Activated CD4-positive, alpha-beta T cell treated with anti-CD3 and anti-CD28 coated beads, Interleukin-2, amount 50 U/mL, for 24 hours (primary cell): ENCODE measurements at places on chromosomes 5 and 9.
A peak's percentile ranks its signal among the peaks of the same experiment; 100 is the strongest.

- no peak for DNase-seq
These were observed 2.0 kb downstream of the SLC35A4 start for GRCh38 chr5:140566665-140567064.

DNA sequence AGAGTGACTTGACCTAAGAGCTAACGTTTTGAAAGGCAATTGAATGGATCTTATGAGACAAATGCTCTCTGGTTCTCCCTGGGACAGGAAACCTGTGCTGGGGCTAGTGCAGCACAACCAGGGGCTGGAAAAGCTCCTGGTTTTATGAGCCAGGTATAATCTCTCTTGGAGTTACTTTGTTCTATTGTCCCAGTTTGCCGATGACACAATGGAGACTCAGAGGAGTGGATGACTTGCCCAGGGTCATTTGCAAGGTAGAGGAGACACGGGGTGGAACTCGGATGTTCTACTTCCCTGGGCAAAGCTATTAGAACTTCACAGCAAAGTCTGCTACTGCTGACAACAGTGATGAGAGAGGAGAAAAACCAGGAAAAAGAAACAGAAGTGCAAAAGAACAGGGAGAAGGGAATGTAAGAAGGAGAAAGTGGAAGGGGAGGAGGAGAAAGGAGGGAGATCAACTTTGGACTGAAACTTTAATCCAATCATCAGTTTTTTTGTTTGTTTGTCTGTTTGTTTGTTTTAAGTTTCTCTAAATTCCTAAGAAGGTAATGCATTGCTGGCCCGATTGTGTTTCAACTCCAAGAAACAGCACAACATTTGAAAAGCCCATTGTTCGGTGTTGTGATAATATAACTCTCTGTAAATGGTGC lies 7.4 kb upstream of the GSN start:
- DNase-seq = no peak

GRCh38 chr5:32115985-32116384 lies 58.1 kb downstream of the GOLPH3 start:
- no peak for DNase-seq

- DNase-seq = no peak
These were observed 151.0 kb downstream of the CACNA1B start for GRCh38 chr9:138028596-138028995.

- no peak for DNase-seq
These were observed 368 bp upstream of the CCDC180 start for GRCh38 chr9:97307091-97307490.

GRCh38 chr9:130239363-130239695 lies 26.2 kb upstream of the HMCN2 start:
- no peak for DNase-seq

- DNase-seq = no peak
These were observed 70.8 kb upstream of the COL5A1 start for GRCh38 chr9:134570711-134571325.

GRCh38 chr5:143207563-143208364 lies 195.7 kb downstream of the NR3C1 start:
- no peak for DNase-seq

- peak; percentile 51 for DNase-seq
These were observed 2.4 kb downstream of the ANXA6 start for GRCh38 chr5:151154931-151155774.

- no peak for DNase-seq
These were observed 218.1 kb downstream of the CETN3 start for GRCh38 chr5:90191352-90192045.

DNA sequence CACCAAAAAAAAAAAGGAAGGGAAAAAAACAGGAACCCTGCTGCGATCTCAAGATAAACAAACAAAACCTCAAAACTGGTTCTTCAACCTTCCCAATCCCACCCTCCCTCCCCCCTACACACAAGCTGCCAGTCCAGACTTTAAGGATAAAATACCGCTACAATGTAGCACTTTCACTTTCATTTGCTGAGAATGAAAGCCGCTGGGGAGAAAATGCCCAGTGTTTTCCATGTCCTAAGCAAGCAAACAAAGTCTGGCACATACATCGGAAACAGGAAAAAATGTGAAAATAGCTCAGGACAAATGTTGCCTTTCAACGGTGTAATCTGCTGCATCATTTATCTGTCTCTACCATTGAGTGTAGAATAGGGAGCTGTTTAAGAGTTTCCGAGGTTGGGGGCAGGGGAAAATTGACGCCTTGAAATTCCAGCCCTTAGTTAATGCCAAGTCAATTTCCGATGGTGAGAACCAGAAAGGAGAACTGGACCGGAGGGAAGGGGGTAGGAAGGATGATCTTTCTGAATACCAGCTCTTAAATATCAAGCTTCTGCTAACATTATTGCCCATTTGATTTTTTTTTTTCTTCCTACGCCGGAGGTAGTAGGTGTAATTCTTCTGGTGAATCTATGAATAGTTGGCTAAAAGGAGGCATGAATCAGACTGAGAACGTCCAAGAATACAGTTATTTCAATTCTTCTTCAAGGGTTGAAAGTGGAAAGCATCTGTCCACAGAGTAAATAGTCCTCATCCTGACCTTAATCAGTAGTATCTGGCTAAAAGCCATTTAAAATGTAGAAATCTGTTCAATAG lies 1.2 kb upstream of the ADAMTS6 start:
- DNase-seq = no peak

DNA sequence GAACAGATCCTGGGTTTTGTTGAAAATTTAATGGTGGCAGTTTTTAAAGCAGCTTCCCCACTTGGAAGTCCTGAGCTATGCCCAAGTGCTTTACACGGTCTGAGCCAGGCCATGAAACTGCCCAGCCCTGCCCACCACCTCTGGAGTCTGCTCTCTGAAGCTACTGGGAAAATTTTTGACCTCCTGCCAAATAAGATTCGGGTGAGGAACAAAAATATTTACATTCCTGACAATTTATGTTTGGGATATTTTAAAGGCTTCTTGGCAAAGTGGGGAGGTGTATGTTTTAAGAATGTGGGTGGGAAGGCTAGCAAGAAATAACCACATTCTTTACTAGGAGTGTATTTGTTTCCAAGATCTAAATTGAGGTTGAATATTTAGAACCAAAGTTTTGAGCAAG lies 50.0 kb downstream of the HACD4 start:
- DNase-seq = no peak

GRCh38 chr9:87682085-87682484 lies 43.8 kb upstream of the CTSL start:
- no peak for DNase-seq

DNA sequence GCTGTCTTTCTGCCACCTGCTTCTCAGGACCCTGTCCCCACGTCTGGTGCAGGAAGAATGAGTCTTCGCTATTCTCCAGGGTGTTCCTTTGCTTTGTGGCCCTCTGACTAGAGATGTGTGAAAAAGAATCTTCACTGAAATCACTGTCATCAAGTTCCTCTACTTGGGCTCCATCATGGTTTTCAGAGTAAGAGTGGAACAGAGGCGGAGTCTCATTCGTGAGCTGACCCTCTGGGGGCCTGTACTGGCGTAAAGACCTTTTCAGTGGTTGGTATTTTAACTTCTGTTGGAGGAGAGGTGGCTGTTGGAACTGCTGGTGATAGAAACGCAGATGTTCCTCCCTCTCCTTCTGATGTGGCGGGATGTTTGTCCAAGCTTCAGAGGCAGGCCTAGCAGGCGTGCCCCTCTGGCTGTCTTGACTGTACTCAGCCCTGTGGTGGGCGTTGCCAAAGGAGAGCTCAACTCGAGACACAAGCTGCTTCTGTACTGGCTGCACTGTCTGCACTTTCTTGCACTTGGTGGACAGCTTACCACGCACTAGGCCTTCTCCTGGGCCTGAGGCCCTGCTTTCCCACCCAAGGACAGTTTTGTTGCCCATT lies 72.0 kb downstream of the KIF24 start:
- no peak for DNase-seq

- no peak for DNase-seq
These were observed 450.4 kb upstream of the CHD1 start for GRCh38 chr5:99379187-99379586.

GRCh38 chr9:20689833-20690232 lies 5.8 kb downstream of the FOCAD start:
- no peak for DNase-seq

DNA sequence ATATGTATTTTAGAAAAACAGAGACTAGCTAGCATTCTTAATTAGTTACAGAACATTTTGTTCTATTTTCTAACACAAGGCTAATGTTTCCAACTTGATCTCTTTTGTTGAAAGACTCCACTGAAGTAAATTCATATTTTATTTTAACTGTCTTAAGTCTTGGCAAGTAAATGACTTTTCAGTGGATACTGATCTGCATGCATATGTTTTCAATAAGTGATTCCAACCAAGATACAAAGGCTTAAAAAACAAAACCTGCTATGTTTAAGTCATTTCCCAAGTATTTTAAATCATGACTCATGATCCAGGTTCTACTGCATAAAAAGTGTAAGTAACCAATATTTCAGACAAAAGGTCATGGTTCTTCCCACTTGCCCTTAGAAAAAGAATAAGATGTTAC lies 5.7 kb downstream of the CDO1 start:
- no peak for DNase-seq

DNA sequence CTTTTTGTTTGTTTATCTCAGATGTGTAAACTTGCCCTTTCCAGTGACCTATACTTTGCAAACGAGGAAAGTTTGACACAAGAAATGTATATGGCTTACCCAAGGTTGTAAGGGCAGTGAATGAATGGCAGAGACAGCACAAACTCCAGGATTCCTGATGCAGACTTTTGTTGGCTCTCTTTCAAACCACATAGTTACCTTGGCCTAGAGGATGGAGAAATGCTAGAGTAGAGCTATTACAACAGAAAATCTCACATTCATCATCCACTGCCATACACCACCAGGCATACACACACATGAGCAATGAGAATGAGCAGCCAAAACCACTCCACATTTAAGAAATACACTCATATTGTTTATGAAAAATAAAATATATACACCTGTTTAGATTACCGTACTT lies 387.0 kb downstream of the TLR4 start:
- DNase-seq = no peak

- no peak for DNase-seq
These were observed 41.7 kb downstream of the PIK3R1 start for GRCh38 chr5:68257210-68257609.

GRCh38 chr5:143212261-143212660 lies 191.2 kb downstream of the NR3C1 start:
- no peak for DNase-seq

DNA sequence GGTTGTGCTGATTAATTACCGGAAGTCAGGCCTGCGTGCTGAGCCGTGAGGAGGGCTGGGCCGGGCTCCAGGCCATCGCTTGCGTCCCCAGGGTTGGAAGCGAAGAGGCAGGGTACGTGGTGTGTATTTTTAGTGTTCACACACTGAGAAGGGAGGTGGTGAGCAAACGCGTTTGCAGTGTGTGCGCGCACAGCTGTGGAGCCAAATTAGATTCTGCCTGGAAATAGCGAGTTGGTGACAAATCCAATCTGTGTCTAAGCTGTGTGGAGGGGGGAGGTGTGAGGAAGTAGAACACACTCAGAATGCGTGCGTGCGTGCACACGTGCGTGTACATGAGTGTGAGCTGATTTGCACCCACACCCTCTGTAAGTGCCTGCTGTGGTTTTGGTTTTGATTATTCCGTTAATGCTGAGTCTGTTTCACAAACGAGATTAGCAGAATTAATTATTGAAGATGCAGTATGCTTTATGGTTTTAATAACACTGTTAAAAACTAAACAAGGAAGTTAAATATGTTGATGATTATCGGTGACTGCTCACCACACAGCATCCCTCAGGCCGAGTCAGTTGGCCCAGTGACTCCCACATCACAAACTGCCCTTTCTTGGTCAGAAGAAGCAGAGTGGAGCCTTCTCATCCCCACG lies 111.8 kb upstream of the FCN2 start:
- DNase-seq = no peak

- no peak for DNase-seq
These were observed 561.8 kb downstream of the CETN3 start for GRCh38 chr5:89847743-89848142.

DNA sequence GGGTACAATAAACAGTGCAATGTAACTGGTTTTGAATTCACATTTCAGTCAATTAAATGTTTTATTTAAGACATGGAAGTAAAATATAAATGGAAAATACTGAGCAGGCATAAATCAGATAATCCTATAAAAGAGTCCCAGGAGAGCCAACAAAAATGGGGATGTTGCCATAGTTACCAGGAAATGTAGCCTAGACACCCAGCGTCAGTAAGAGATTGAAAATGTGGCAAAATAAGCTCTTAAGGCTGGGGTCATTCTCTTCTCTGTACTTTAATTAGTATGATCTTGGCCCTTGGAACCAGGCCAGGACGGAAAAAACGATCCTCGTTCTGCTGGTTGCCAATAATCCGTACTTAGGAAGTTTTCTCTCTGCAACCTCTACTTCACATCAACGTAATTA lies 18.9 kb upstream of the RASEF start:
- DNase-seq = no peak

DNA sequence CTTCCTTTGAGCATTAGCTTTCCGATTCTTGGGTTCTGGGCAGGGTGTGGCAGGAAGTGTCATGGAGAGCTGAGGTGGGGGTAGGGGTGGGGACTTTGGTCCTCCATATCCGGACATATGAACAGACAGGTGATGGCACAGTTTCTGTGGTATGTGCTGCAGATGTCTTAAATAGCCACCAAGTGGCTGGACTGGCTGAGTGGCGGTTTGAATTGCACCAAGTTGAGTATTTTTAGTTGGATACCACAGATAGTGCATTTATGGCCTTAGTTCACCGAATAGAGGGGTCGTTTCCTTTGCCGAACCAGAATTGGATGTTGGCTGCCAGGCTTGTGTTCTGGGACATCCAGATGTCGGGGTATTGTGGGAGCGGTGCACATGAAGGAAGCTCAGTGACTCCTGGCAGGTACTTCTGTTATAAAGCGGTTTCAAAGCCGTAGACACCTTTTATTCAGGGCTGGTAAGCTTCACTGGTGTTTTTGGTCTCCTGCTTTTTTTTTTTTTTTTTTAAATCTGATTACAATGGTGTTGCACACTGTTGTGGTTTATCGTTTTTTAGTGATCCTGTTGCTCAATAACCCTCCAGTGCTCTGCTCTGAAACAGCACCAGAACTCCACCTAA lies 15.1 kb upstream of the TNFAIP8 start:
- DNase-seq = no peak

DNA sequence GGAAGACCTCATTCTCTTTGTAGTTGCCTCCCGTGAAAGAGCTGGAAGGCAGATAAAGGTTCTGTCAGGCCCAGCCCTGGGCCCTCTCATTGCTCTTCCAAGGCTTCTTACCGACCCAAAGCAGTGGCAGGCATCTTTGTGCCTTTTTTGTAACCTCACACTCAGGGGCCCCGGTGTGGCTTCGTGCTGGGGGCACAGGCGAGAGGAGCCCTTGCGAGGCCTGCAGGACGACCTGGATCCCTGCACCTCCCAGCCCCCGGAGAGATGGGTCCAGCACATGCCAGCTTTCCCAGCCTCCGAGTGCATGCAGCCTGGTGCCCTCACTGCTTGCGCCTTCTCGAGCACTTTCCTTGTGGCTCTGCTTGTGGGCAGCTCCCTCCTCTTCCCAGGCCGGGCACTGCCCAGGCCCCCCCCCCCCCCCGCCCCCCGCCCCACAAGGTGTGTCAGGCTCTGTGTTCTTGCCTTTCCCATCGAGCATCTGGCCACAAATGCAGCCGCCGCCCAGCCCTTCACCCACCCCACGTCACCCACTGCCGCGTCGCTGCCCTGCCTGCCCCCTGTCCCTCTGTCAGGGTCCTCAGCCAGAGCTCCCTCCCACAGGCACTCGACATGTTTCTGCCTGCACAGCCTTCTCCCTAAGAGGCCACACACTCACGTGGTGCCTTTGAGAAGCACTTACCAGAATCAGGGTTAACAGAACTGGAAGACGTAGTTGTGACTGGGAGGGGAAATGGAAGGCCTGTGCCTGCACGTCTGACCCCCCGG lies 63.7 kb upstream of the CACNA1B start:
- no peak for DNase-seq
